HCT116 (cell line): ENCODE measurements at places on chromosomes 6 and 20.
A peak's percentile ranks its signal among the peaks of the same experiment; 100 is the strongest.

GRCh38 chr6:166019214-166019613 lies 148.4 kb downstream of the TBXT start:
- DNase-seq: no peak

- DNase-seq: no peak
These were observed 11.1 kb upstream of the LSM14B start for GRCh38 chr20:62111148-62111547.

DNA sequence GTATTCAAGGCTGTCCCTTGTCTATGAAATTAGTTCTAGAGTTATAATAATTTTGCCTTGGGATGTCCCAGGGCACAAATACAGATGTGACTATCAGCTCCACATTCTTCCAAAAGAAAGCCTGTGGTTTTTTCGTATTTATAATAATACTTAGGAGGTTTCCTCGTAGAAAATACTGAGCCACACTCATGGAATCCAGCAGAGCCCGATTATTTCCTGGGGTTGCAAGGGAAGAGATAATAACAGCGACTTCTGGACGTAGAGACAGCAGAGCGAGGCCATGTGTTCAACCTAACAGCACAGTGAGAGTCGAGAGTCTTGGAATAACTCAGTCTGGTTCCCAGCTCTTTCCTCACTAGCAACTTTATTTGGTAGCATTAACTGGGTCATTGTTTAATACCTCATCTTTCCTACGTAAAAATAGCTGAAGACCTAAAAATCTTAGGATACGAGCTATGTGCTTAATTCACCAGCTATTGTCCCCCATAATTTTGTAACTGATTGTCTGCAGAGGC lies 21.2 kb downstream of the CD83 start:
- no peak for DNase-seq

- no peak for DNase-seq
These were observed 417.1 kb downstream of the BCKDHB start for GRCh38 chr6:80523531-80523997.

DNA sequence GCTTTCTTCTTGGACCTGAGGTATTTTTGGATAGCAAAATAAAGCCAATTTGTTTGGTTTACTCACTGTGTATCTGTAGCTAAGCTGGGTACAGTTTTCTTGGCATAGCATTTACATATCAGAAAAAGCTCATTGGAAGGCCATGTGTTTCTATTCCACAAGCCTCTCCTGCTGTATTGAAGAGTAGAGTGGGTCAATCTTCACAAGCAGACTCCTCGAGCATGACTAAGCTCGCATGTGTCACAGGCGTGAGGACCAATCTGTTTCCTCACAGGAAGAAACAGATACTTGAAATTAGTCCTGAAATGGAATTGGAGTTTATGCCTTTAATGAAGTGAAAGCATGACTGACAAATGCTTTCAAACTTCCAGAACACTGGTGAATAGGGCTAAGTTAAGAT lies 1279.0 kb upstream of the MAP3K7 start:
- no peak for DNase-seq

GRCh38 chr20:53003420-53004154 lies 31.4 kb downstream of the TSHZ2 start:
- DNase-seq: no peak

DNA sequence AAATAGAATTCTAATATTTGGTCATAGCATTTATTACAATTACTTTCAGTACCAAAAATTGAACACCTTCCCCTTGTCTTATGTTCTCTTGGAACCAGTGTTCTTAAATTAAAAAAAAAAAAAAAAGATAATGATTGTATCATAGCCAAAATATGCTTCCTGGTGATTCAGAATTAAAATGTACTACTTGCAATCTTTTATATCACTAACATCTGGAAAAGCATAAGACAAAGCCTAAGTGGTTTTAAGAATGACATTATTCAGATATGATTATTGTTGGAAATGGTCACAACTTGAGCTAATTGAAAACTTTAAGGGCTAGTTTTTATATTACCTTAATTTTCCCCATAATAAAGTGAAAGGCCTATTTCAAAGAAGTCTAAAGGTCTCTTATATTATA lies 493.3 kb upstream of the MARCKS start:
- DNase-seq: no peak

GRCh38 chr20:47141941-47142773 lies 214.3 kb downstream of the ZMYND8 start:
- no peak for DNase-seq

GRCh38 chr6:34484899-34485298 lies 19.0 kb downstream of the PACSIN1 start:
- peak; percentile 28 for DNase-seq

DNA sequence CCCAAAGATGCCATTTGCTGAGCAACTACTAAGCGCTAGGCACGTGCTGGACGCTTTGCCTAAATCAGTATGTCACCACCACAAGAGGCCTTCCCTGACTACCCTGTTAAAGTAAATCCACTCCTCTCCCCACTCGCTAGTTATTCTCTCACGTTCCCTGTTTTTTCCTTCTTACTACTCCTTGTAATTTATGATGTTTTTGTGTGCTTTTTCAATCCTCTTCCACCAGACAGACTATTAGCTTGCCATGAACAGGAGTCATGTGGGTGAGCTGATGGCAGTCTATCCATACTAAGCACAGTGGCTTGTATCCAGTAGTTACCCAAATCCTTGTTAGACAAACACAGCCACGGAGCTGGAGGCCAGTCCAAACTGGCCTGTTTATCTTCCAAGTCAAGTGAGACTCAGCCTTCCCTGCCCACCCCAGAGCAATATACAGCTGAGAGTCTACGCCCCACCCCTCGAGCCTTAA lies 41.2 kb downstream of the C6orf132 start:
- DNase-seq: no peak

- DNase-seq: no peak
These were observed 880 bp downstream of the ADNP start for GRCh38 chr20:50930139-50930975.

DNA sequence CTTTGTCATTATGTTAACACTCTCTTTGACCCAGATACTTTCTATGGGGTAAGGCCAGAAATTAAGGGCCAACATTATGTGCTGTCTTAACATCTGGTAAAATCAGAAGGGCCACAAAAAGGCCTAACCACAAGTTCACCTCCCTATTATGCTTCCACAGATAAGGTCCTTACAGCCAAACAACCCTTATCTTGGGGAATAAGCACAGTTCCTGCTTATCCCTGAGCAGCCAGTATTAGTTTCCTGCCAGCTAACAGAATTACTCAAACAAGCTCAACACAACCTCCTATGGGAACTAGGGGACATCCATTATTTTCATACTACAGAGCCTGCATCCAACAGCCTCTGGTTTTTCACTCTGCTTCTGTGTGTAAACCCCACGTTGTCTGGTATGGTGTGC lies 724.8 kb downstream of the HACE1 start:
- DNase-seq: no peak

- peak; percentile 52 for DNase-seq
These were observed 41.1 kb downstream of the TOX2 start for GRCh38 chr20:43955750-43956191.

DNA sequence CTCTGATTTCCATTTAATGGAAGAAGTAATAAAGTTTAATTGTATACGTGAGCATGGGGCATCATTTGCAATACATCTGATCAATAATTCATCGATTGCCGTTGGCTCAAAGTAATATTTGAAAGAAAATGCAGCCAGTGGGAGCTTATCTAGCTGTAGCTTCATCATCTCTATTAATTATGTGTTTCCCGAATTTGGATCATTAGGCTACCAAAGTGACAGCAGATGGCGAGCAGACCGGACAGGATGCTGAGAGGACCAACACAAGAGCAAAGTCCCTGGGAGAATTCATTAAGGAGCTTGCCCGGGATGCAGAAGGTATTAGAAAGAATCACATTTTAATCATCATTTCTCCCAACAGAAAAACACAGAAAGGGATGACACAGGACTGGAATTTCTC lies 327.1 kb downstream of the ARHGAP18 start:
- DNase-seq: no peak

GRCh38 chr20:58963060-58963584 lies 17.9 kb upstream of the NELFCD start:
- DNase-seq: no peak

- DNase-seq: no peak
These were observed 76.7 kb upstream of the IYD start for GRCh38 chr6:150291968-150292710.

DNA sequence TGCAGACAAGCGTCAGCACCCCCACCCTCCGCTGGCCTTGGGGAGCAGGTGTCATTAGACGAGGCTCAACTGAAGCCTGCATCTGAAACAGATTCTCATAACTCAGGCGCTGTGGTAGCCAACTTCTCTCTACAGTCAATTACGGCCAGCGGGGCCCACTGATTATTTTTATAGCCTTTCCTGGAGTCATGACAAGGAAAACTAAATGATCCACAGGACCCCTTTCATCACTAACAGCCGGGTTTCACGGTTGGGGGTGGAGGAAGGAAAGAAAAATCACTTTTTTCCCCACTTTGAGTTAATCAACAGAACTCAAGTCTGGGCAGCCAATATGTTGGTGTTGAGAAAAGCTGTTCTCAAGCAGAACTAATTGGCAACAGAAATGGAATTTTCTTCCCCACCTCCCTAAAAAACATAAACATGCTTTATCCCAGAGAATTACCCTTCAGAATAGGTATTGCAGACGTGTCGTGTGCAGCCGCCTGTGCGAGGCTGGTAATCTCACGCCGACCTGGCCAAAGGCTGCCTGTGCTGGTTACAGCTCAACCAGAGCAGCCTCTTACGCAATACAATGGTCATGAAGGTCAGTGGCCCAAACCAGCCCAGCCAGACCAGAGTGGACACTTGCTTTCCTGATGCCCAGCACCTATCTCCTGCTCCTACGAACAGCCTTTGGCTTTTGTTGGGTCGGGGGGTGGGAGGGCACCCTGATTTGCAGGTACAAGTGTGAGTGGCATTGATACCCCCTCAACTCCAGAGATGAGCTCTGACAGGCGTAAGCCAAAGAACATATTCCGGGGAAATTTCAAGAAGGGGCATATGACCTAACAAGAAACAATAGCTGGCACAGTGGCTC lies 11.0 kb downstream of the RIPOR3 start:
- no peak for DNase-seq

- no peak for DNase-seq
These were observed 26.0 kb downstream of the KCNQ2 start for GRCh38 chr20:63446216-63447024.

DNA sequence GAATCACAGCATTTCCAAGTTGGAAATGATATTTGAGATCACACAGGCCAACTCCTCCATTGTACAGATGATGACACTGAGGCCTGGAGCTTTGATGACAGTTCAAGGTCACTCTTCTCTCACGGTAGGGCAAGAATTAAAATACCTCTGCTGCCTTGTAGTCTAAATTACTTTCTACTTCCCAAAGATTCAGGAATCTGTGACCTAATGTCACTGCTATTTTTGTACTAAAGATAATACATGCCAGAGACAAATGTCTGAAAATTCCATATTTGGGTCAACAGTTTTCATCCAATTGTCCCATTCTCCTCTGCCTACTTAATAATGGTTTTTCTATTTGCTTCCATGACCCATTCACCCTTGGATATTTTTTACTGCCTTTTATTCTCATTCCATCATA lies 160.0 kb downstream of the SOD2 start:
- no peak for DNase-seq

- no peak for DNase-seq
These were observed 120.1 kb downstream of the IRF4 start for GRCh38 chr6:511488-512137.

DNA sequence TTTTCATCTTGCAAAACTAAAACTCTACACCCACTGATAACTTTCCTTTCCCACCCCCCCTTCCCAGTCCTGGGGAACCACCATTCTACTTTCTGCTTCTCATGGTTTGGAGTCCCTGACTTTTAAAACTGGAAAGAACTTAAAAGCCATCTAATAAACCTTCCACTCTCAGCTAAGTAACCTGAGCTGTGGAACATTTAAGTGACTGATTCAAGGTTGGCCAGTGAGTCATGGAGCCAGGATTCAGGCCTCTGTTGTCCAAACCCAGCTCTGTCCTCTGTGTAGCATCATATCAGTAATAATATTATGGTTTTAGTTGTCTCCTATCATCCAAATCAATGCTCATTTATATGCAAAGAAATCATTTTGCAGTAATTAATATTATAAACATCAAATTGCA lies 176.0 kb upstream of the NT5E start:
- no peak for DNase-seq

GRCh38 chr6:1403851-1404712 lies 14.7 kb downstream of the FOXF2 start:
- DNase-seq: no peak

DNA sequence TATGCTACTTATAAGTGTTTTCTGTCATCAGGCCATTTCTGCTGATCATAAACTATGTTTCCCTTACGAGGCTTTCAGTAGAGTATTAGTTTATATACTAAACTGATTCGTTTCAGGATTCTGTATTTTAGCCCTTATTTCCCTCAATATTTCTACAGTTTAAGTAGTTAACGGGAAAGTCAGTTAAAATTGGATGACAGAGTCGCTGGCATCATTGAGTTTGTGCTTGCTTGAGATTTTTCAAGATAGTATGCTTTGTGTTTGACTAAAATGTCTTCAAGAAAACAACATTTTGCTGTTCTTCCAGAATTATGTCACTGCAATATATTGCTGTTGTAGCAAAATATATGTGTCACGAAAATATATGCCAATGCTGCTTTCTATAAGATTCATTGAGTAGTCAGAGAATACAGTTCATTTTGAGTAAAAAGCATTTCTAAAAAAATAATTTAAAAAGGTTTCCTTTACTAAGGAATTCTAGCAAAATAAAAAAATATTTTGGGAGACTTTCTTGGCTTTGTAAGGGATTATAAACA lies 51.4 kb downstream of the NCOA7 start:
- DNase-seq: no peak

GRCh38 chr6:145469021-145469420 lies 266.3 kb downstream of the EPM2A start:
- no peak for DNase-seq

GRCh38 chr20:32476684-32477593 lies 108.2 kb downstream of the NOL4L start:
- DNase-seq: no peak

- no peak for DNase-seq
These were observed 351.7 kb downstream of the RNGTT start for GRCh38 chr6:88611721-88612120.

DNA sequence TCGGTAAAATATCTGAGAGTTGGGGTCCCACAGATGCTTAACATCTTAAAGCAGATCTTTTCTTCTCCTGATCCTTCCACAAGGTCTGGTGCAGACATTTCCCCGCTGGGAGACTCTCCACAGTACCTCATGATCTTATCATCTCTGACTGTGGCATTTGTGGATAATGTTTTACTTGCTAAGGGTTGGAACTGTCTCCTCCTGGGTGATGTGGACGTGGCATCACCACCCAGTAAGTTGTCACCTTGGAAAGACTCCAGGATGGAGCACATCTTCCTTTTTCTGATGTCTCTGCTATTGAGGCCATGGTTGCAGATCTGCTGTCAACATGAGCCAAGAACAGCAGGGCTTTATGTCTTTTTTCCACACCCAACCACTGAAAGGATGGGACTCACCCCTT lies 42.0 kb upstream of the FANCE start:
- DNase-seq: no peak

- DNase-seq: no peak
These were observed 26.0 kb downstream of the BPIFB4 start for GRCh38 chr20:33105316-33105924.

GRCh38 chr20:55174635-55175034 lies 699.2 kb downstream of the DOK5 start:
- no peak for DNase-seq
